Stimulated activated CD8-positive, alpha-beta memory T cell treated with anti-CD3 and anti-CD28 coated beads, Interleukin-4, amount 100 ng/mL, for 4 hours (primary cell): ENCODE measurements at places on chromosomes 13 and 19.
A peak's percentile ranks its signal among the peaks of the same experiment; 100 is the strongest.

- peak; percentile 81 for DNase-seq
Observed at GRCh38 chr19:17996826-17997316, 11.1 kb upstream of the ARRDC2 start.

GRCh38 chr19:35755550-35756376, 1.1 kb downstream of the HSPB6 start:
- no peak for DNase-seq

GRCh38 chr19:41528106-41528505, 47.9 kb upstream of the CEACAM21 start:
- DNase-seq = no peak

DNA sequence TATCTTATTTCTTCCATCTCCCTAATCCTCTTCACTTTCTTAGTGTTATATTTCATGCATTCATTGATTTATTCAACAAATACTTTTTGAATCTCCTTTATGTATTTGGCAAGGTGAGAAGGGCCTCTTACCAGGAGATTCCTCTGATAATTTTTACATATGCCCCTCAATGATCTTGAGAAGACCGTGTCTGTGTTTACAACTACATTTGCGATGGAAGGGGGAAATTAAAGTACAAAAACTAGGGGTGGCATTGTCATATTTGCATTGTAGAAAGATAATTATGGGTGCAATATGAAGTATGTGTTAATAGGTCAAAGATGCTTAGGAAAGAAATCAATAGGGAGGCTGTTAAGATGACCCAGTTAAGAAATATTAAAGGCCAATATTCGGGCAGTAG, 1108.4 kb upstream of the MIR17HG start:
- no peak for DNase-seq

GRCh38 chr19:17448131-17448967, at the start of gene TMEM221:
TMEM221 (minus strand) TSS chr19:17448668; CDS start chr19:17448462, 206 bp downstream.
- peak; percentile 20 for DNase-seq

DNA sequence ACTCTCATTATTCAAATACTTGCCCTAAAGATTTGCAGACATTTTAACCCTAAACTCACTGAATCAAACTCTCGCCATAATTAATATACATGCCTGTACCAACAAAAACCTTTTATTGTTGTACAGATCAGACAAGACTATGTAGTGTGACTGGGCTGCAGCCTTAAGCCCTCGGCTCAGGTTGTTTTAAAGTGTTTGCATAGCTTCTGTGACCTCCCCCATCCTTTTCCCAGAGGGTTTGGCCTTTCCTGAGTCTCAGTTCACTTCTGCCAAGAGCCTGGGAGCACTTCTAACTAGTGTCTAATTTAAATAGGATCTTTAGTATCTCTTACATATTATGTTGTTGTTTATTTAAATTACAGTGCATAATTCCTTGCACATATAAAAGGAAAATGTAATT, 158.2 kb downstream of the HS6ST3 start:
- no peak for DNase-seq

DNA sequence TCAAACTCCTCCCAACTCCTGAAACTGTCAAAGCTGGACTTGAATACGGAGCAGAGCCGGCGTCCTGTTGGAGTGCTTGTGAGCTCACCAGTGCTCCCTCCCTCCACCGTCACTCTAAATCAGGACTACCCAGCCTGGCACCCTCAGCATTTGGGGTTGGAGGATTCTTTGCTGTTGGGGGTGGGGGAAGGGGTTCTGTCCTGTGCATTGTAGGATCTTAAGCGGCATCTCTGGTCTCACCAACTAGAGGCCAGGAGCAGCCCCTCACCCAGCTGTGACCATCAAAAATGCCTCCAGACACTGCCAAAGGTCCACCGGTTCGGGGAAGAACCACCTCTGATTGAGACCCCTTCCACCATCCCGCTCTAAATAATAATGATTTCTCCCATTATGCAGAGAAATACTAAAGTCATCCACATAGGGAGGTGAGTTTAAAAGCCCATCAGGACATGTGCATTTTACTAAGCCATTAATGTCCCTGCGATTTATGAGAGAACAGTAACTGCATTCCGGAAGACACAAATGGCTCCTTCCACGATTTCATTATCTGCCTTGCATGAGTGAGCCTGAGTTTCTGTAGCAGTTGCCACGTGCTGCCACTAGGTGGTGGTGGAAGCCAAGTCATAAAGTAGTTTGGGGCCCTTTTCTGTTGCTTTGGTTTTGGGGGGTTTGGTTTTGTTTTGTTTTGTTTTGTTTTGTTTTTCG, 16.1 kb upstream of the USP29 start:
- DNase-seq = peak; percentile 30

- no peak for DNase-seq
Observed at GRCh38 chr19:13526552-13526951, 20.3 kb upstream of the CACNA1A start.

- DNase-seq = no peak
Observed at GRCh38 chr13:76385586-76385985, 500.6 kb downstream of the KCTD12 start.

GRCh38 chr13:68048802-68049359, 818.7 kb upstream of the PCDH9 start:
- DNase-seq = no peak

GRCh38 chr19:49624967-49625910, 14.7 kb downstream of the RRAS start:
- DNase-seq = no peak

DNA sequence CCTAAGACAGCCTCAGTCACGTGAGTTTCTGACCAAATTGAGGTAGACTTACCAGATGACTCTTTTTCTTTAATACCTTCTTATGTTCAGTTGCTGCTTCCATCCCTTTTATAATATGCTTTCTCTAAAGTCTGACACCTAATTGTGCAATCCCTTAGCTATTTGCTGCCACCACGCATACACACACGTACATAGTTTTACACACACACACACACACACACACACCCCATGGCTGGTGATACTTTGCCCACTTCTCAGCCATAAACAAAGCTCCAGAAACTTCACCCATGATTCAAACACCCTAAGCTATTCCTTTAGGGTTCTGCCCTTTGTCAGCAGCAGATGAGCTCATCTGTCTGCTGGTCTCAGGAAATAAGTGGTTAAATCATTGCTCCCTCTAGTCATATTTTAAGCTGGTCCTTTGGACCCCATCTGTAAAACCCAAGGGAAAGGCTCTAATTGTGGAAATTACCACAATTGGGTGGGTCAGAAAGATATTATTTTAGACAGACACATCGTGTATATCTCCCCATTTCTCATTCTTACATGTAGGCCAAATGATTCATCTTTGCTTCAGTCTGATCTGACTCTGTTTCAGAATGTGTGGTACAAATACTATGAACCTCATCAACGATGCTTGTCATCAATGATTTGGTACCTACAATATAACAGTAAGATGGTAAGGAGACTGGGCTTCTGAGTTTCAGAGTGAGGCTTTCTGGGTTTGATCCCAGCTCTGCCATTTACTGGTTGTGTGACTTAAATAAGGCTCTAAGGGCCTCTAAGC, 69.2 kb downstream of the NALCN start:
- DNase-seq = no peak

- DNase-seq = no peak
Observed at GRCh38 chr19:29967623-29968022, 25.6 kb downstream of the URI1 start.

DNA sequence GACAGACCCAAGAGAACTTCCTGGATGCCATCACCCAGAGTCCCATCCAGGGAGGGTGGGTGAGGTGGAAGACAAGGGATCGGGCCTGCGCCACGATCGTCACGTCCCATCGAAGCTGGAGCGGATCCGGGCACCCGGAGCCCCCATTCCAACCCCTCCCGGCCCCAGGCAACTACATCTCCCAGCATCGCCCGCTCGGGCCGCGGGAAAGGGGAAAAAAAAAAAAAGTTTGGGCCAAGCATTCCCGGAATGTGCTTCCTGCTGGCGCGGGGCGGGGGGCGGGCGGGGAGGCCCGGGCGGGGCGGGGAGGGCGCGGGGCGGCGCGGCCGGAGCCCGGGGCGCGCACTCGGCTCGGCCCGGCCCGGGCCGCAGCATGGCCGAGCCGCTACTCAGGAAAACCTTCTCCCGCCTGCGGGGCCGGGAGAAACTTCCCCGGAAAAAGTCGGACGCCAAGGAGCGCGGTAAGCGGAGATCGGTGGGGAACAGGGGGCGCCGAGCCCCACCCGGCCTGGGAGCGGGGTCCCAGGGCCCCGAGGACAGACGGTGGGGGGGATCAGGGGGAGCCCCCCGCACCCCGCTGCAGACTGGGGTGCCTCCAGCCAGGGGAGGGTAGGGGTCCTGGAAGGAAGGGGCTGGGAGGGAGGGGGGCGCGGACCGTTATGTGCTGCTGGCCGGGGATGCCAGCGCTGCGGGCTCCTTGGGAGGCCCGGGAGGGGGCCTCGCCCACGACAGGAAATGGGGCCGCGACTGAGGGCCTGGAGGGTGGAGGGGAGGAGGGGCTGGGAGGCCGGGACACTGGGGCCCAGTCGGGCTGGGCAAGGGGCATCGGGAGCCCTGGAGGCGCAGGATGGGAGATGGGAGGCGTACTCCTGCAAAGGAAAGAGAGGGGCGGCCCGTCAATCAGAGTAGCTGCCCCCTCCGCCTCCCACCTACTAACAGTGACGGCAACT, at the start of gene SYDE1:
Gene SYDE1 (plus strand): TSS at position 341 of the 950 bp plus-strand sequence. CDS start 33 bp downstream, at position 374.
- DNase-seq = no peak

GRCh38 chr19:2484178-2484937, 8.4 kb downstream of the GADD45B start:
- DNase-seq = no peak

GRCh38 chr19:52823676-52824075, 2.2 kb upstream of the ZNF28 start:
- DNase-seq = no peak

- no peak for DNase-seq
Observed at GRCh38 chr19:32203161-32203560, 142.2 kb upstream of the ZNF507 start.

- no peak for DNase-seq
Observed at GRCh38 chr13:90706631-90707030, 640.9 kb upstream of the MIR17HG start.

DNA sequence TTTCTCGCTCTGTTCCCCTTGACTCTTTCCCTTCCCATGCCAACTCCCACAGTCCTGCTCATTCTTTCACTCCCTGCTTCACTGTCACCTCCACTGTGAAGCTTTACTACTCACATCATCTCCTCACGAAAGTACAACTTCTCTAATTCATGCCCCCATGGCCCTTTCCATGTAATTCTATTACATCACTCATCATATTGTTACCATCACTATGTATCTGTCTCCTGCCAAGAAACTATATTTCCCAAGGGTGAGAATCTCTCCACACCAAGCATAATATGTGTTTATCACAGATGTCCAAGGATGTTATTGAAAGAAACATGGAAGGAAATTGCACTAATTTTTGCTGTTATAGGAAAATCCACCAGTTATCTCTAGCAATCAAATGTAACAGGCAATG, 37.2 kb upstream of the LRCH1 start:
- DNase-seq = no peak

GRCh38 chr13:77359171-77359570, 32.3 kb upstream of the MYCBP2 start:
- DNase-seq = no peak

DNA sequence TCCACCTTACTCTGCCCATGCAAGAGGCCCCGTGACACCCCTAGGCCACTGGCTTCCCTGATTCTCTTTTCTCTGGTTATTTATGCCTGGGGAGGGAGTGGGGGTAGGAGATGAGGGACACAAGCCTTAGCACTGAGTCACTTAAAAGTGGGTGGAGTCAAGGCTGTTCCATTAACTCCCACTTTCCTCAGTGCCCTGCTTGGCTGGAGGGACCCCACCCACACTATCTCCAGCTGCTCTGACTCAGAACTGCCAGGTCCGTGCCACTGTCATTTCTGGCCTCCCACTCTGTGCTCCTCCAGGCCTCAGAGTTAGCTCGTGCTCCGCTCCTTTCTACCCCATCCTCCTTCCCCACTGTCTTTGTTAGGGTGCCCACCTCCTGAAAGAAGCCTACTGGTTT, 113.4 kb upstream of the UQCRFS1 start:
- no peak for DNase-seq

DNA sequence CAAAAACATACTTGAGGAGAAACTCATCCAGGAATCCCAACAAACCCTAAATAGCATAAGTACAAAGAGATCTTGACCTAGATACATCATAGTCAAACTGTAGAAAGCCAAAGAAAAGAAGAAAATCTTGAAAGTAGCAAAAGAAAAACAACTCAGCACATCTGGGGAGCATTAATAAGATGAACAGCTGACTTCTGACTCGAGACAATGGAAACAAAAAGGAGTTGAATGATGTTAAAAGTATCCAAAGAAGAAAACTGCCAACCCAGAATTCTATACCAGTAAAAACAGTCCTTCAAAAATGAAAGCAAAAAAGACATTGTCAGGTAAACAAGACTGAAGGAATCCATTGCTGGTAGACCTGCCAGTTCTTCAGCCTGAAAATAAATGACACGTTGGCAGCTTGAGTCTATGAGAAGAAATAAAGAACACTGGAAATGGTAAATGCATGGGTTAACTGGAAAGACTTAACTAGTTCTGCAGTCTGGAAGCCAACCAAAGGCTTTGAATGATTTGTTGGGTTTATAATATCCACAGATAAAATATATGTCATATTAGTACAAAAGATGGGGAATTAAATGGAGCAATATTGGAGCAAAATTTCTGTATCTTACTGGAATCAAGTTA, 46.8 kb downstream of the TSSK6 start:
- DNase-seq = no peak

DNA sequence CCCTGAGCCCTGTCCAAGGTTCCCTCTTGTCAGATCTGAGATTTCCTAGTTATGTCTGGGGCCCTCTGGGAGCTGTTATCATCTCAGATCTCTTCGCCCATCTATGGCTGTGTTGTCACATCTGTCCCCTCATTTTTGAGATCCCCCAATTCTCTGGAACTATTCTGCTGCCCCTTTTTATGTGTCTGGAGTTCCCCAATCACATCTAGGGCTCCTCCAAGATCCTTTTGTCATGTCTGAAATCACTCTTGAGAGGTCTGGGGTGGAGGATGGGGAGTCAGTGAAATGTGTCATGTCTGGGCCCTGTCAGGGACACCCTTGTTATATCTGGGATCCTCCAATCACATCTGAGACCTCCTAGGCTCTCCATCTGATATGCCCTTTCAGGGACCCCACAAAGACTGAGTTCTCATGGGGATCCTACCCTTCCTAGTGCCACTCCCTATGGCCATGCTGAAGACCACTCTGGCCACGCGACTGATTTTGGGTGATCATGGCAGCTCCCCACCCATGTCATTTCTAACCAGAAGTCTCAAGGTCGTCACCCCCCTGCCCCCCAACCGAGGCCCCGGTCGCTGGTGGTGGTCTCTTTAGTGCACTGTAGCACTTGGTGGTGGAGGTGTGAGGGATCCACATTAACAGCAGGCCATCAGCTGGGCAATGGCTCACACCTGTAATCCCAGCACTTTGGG, 3.8 kb upstream of the MYBPC2 start:
- no peak for DNase-seq

DNA sequence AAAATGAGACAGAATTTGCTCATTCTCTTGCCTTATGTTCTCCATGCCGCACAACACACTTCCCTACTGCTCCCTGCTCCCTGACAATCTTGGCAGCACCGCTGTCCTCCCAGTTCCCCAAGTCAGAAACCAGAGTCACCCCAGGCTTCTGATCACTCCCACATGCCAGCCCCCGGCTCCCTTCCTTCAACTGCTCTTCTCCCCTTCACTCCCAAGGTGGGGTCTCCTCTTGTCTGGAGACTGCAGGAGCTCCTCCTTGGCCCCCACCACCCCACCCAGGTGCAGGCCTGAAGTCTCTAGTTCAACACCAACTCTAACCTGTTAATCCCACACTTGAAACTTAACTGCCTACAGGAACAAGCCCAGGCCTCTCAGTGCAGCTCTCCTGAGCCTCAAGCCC, 16.8 kb upstream of the AKAP8 start:
- no peak for DNase-seq
